ENCODE measurements at places on chromosomes 11 and 22.

GRCh38 chr11:30938810-30939209, 352.7 kb upstream of the MPPED2 start:
- DNase-seq: no peak

GRCh38 chr22:40499209-40499623, 128.8 kb downstream of the SGSM3 start:
- DNase-seq: no peak

- DNase-seq: peak; percentile 58
Observed at GRCh38 chr22:21013657-21014201, 1.2 kb upstream of the P2RX6 start.

DNA sequence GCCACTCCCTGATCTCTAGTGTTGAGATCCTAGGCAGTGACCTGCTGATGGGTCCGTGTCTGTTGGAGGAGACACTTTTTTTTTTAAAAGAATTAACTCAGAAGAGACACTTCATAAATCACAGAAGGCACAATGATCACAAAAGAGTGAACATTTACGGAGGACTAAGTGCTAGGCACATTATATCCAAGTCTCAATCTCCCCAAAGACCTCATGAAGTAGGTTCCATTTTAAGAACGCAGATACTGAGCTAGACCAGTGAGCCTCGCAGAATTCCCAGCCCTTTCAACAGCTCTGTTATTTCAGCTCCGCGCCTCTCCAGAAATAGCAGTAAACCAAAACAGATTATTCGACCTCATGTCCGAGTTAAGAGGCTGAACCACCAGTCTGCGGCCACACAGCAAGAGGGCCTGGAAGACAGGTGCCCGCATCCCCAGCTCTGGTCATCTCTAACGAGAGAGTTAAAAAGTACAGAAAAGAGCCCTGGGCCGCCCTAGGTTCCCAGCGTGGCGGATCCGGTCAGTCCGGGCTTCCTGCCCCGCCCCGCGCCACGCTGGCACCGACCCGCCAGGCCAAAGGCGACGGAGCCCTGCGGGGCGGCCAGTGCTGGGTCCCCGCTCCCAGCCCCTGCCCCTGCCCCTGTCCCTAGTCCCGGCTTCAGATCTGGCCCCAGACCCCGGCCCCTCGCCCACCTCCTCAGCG, 612 bp downstream of the XBP1 start:
- DNase-seq: peak; percentile 30

DNA sequence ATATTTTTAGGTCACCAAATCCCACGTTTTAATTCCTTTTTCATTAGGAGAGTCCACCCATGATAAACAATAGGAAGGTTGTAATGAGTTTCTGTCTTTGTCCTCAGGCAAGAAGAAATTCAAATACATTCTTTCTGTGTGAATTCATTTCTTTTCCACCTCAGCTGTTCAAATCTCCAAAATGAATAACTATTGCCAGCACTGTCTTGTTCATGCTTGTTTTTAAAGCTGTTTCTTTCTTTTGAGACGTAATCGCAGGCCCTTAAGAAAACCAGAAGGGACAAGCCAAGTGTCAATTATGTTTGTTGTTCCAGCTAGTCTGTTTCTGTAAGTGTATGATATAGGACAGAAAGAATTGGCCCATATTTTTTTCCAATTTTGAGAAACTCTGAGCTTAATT, 20.2 kb downstream of the MMP27 start:
- no peak for DNase-seq

DNA sequence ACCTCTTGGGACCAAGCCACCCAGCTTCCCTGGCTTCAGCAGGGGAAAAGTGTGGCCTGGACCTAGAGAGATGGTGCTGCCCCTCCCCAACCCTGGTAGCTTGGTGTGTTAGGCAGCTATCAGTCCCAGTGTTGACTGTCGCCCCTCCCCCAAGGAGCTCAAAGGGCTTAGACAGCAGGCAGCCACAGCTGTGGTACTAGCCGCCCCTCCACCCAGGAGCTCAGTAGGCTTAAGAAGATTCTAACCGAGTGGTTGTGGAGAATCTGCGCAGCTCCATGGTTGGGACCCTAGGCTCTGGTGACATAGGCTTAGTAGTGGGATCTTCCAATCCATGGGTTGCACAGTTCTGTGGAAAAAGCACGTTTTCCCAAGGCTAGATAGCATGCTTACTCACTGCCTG, 458.4 kb upstream of the LRRC4C start:
- no peak for DNase-seq

DNA sequence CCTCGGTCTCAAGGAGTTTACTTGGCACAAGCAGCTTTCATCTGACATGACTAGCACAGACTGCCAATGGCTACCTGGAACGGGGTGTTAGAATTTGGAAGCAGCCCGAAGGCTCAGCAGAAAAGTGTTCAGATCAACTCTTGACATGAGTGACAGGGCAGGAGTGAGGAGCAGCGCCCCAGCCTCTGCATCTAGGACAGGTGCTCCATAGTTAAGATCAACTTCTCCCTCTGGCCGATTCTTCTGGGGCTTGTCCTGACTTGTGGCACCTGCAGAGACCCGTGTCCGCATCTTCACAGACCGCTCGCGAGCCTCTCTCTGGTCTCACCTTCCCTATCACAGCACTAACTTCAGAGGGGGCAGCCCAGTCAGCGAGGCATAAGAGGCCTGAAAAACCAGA, 42.5 kb upstream of the CHKA start:
- no peak for DNase-seq

GRCh38 chr22:23237201-23237798, 57.0 kb downstream of the BCR start:
- DNase-seq: peak; percentile 98

DNA sequence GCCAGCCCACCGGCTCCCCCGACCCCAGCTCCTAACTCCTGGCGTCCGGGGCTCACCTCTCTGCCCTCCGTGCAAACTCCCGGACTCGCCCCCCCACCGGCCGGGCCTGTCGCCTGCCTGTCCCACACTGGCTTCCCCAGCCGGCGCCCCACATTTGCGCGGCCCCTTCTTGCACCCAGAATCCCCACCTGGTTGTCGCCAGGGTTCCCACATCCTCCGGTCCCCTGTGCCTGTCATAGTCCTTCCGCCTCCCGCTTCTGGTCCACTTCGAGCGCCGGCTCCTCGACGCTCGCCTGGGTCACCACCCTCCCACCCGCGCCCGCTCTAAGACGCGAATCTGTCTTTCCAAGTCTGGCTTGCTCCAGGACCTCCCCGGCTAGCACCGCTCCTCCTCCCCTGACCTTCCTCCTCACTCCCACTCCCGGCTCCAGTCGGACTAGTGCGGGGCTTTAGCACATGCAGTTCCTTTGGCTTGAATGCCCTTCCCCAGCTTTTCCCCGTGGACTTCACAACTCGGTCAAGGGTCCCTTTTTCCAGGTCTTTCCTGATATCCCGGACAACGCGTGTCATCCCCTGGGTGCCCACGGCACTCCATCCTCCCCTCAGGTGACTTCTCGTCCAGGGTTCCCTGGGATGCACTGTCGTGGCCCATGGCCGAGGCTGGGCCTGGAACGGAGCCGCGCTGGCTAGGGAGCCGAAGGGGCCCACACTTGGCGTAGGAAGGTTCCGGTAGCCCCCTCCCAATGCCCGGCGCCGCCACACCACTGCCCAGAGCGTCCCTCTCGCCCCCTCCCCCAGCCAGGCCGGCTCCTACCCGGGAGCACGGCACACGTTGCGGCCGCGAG, 635 bp downstream of the SCARF2 start:
- no peak for DNase-seq

GRCh38 chr11:114290503-114291235, 5.5 kb upstream of the NNMT start:
- no peak for DNase-seq

- DNase-seq: no peak
Observed at GRCh38 chr11:3893311-3893710, 37.8 kb downstream of the STIM1 start.

DNA sequence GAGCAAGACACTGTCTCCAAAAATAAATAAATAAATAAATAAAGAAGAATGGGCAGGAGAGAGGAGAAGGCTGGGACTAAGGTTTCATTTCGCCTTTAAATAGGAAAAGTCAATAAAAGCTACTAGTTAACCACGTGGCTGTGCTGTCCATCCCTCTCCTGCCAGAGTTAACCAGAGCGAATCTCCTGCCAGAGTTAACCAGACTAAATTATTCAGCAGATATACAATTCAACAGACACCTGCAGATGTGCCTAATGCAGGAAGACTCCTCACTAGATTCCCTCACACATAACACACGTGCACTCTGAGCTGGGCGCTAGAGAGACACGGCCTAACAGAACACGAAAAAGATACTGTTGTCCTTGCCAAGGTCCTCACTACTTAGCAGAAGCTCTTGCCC, 156.1 kb downstream of the IGLL1 start:
- DNase-seq: no peak

DNA sequence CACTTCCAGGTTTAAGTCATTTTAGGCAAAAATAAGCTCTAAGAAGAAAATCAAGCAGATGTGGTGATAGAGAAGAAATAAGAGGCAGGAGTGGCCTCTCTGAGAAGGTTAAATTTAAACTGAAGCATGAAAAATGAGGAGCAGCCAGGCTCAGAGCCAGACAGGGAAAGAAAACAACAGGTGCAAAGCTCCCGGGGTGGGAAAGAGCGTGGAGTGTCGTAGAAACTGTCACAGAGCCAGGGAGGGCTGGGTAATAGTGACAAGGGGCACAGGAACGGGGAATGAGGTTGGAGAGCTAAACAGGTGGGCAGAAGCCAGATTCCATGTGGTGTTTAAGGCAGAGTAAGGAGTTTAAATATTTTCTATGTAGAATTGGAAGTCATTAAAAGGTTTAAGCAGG, 132.1 kb upstream of the BLID start:
- no peak for DNase-seq

DNA sequence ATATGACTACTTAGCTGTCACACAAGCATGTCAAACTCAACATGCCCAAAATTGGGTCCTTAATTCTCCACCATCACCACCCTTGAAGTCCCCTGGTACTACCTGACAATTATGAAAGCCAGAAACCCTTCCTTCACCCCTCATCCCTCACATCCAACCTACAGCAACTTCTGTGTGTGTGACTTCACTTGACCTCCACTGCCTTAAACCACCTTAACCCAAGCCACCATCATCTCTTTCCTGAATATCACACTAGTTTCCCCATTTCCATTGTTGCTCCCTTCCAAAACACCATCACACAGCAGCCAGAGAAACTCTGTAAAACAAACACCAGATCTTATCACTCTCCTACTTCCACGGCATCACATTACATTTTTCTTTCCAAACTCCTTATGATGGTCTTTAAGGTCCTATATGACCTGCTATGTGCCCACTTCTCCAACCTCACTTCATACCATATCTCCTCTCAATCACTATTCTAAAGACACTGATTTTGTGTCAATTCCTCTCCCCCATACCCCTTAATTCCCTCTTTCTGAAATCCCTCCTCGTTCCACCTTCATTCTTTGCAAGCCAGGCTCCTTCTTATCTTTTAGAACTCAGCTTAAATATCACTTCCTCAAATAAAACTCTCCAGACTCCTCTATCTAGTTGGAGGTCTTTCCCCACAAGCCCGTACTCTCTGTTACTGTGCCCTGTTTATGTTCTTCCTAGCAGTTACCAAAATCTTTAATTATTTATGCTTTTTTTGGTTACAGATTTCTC, 124.9 kb downstream of the RBFOX2 start:
- no peak for DNase-seq

DNA sequence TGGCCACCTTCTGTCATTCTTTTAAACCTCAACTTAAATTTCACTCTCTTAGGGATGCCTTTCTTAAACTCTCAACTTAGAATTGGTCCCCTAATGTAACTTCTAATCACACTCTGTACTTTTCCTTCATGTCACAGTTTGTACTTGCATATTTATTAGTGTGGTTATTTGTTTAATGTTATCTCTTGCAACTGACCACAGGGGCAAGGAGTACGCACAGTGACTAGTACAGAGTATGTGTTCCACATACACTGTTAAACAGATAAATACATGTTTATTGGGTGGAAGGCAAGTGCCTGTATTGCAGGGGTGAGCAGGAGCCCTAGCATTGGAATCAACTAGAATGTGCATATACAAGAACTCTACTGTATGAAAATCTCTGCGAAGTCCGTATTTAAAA, 554.0 kb downstream of the INSC start:
- DNase-seq: no peak

- no peak for DNase-seq
Observed at GRCh38 chr22:20226077-20226716, 41.9 kb downstream of the RTN4R start.

DNA sequence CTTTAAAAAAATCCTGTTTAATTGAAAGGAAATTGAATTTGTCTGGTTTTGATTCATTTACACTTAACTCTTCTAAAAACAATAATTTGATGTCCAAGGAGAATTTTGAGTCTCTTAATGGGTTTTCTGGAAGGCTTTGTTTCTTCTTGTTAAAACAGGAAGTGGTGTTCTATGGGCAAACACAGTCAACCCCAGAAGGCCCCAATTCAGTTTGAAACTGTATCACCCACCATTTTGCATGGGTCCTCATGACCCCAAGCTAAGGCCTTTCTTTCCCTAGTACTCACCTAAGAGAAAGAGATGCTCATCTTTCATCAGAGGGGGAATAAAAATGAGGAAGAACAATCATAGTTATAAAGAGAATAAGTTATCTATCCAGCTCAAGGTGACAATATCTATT, 10.6 kb downstream of the FLI1 start:
- no peak for DNase-seq

DNA sequence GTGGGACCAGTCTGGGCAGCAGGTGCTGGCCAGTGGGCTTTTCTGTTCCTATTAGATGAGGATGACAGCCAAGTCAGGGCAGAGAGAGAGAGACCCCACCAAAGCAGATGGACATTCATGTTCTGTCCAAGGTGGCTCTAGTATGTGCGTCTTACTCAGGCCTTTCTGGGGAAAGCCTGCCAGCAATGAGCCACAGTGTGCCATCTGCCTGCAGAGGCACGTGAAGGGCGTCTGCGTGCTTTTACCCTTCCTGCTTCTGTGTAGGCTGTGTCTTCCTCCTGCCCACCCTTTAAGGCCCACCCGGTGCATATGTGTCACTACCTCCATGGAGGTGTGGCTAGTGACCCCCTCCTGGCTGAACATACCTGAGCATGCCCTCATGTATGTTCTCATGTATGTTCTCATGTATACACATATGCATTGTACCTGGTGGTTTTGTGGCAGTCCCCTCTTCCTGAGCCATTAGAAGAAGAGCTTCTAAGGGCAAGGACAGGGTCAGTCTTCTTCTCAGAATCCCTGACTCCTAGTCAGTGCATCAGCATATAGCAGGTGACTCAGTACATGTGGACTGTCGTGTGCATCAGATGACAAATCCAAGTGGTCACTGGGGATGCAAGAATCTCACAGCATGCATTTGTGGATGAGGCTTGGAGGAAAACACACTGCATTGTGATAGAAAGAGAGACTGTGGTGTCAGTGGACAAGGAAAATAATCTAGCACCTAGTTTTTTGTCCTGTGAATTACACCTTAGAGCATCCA, 90.4 kb upstream of the YWHAH start:
- DNase-seq: peak; percentile 33

DNA sequence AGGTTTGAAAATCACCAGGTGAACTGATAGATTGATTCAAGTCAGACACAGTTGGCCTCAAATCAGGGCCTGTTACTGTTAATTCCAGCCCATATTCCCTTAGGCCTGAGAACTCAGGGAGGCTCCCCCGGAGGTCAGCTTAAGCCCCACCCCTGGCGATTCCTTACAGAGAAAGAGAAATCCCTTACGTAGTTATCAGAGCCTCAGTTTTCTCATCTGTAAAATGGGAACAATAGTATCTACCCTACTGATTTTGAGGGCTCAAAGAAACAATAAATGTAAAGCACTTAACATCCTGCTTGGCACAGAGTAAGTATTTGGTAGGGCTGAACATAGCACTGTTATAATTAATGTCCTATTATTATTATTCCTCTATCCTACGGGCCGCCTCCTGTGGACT, 94.1 kb downstream of the NAT10 start:
- DNase-seq: no peak

GRCh38 chr22:29670626-29671025, 49.2 kb upstream of the CABP7 start:
- DNase-seq: peak; percentile 55

Measured in NCI-H2171 treated with DMSO at 0.1 percent for 48 hours (cell line).